ENCODE measurements at places on chromosomes 7 and 10.
A peak's percentile ranks its signal among the peaks of the same experiment; 100 is the strongest.

- no peak for DNase-seq
Measured at GRCh38 chr10:71187600-71187999, 24.8 kb upstream of the UNC5B start.

- DNase-seq: no peak
Measured at GRCh38 chr10:4763960-4764428, 62.0 kb upstream of the AKR1E2 start.

GRCh38 chr10:121245754-121246153 is 352.5 kb downstream of the FGFR2 start:
- no peak for DNase-seq

DNA sequence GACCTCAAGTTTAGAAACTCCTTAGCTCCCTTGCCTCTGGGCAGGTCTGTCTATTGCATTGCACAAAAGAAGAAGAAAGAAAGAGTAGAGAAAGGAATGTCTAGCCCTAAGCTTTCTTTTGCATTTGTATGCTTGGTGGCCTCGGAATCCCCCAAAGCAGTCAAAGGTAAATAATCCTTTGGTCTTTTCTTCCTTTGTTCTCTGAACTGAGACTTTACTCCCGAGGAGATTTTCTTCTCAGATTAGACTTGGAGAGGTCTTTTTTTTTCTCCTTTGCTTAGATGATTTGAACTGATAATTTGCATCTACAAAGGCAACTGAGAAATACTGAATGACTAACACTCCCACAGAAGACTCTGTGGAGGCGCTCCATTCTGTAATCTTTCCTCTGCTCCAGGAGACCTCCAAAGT is 93.2 kb downstream of the AKR1D1 start:
- no peak for DNase-seq

DNA sequence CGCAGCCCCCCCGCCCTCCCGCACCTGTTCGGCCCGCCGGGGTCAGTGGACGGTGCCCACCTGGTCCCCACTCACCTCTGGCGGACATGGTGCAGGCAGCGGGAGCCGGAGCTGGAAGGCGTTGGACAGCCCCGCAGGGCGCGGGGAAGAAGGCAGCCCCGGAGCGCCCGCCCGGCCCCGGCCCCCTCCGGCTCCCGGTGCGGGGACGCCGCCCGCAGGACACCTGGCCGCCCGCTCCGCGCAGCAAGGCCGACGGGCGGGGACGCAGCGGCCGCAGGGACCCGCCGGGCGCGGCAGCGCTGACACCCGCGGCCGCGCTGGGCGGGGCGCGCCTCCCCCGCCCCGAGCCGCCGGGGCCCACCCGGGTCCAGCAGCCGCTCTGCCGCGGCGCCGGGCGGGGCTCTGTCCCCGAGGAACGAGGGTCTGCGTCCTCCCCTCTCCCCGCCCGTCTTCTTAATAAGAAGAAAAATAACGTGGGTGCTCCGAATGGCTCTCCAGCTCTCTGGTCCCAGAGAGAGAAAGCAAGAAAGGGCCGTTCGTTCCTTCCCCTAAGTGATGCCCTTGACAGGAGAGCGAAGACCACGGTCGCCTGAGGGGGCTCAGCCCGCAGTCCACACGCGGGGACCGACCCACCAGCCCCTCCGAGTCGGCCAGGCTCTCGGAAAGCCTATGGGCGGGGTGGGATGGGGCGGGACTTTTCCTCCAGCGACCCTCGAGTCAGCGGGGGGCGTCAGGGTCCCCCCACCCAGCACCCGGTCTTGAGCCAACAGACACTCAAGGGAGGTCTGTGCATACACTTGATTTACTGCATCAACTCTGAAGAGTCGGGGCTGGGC is 53.4 kb upstream of the FHIP2A start:
- no peak for DNase-seq

DNA sequence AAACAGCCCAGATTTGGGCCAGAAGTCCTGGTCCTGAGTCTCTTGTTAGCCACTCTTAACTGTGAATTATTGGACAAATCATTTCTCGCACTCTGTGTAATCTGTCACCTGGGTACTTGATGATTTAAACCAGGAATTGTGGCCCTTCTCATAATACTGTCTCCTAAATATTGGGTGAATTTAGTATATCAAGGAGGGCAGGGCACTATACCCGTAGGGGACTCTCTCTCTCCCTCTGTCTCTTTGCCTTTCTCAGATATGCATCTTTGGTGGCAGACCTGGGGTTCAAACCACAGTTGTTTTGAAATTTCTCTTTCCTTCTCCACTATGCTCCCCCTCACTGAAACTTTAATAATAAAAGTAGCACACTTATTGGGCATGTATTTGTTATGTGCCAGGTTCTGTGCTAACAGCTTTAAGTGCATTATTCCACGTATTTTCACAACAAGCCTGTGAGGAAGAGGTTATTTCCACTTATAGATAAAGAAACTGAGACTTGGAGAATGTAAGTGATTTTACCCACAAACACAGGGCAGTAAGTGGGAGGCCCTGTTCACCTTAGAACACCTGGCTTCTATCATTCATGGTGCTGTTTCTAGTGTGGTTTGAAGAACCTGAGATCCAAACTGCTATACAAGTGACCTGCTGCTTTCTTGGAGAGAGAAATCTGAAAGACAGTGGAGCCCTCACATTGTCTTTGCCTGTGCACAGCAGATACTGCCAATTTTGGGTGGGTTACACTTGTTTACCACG is 11.8 kb downstream of the FAS start:
- DNase-seq: no peak

DNA sequence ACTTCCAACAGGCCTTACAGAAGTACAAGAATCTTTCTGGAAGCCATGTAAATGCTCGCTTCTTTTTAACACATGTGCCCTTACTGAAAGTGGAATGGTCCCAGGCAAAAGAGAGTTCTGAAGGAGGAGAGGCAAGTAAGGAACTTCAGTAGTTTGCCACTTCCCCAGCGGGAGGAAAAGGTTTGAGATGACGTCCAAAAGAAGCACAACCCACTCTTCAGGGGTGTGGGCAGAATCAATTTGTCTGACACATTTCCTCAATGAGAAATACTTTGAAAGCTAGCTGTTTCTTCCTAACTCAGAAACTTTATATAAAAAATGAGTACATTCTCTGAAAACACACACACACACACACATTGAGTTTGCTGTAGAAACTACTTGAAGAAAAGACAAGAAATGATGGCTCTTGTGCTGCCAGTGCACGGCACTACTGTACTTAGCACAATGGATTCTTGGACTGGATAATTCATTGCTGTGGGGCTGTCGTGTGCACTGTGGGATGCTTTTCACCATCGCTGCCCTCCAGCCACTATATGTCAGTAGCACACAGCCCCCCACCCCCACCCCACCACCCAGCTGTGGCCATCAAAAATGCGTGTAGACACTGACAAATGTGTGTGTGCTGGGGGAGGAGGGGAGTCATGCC is 183.0 kb downstream of the SRPK2 start:
- DNase-seq: no peak

DNA sequence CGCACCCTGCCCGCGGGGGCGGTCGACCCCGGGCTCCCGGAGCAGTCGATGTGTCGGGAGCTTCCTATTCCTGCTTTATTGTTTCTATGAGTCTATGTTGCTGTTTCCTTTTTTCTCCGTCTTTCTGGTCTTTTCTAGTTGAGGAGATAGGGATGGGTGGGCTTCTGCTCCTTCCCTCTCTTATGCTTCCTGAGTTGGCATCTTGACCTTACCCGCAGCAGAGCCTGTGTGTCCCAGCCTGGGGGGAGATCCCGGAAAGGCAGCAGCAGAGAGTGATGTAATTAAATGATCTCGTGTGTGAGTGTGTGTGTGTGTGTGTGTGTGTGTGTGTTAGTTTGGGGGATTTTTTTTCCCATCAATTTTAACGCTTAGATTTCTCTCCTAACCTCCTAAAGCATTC is 486 bp upstream of the SORCS1 start:
- peak; percentile 12 for DNase-seq

DNA sequence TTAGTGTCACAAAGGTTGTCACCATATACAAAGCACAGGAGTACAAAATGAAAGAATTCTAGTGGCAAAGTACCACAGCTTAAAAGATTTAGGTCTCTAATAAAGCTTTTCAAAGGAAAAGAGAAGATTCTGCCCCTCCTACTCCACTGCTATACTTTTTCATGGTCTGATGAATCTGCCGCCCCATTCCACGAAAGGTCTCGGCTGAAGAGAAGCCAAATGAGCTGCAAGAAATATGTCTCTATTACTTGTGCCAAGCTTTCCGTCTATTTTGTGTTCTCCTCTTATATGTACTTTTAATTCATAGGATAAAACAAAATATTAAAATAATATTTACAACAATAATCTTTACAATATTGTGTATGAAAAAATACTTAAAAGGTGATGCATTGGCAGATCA is 222.6 kb downstream of the ANK3 start:
- DNase-seq: no peak

DNA sequence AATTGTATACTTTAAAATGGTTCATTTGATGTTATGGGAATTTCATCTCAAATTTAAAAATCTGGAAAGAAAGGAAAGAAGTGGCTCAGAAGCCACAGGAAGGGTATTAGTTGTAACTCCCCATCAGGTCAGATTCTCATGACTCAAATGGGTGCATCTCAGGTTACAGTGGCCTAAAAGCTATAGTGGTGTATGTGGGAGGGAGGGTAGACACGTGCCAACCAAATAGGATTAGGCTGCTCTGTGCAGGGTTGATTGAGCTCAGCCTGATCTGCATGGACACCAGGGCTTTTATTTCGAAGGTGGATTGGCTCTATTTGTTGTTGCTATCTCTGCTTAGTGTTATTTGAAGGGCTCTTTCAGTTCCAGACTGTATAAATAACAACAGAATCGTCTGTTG is 121.5 kb upstream of the PRR15 start:
- no peak for DNase-seq

DNA sequence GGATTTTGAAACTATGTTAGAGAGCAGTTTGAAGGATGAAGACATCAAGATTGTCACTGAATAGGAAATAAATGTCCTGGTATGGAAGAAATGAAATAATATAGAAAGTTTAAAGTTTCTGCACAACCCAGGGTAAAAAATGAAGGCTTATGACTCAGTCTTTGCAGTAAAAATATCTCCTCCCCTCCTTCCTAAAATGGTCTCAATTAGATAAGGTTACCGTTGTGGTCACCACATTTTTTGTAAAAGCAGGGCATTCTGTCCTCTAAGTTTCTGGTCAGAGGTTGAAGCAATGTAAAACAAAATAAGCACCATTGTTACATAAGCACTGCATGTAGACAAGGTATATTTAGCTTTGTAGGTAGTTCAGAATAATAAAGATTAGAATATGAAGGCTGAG is 403.5 kb downstream of the SUGCT start:
- DNase-seq: no peak

- DNase-seq: no peak
Measured at GRCh38 chr10:86363184-86363832, 3.3 kb downstream of the GRID1 start.
